ENCODE measurements at places on chromosomes 6 and 20.

DNA sequence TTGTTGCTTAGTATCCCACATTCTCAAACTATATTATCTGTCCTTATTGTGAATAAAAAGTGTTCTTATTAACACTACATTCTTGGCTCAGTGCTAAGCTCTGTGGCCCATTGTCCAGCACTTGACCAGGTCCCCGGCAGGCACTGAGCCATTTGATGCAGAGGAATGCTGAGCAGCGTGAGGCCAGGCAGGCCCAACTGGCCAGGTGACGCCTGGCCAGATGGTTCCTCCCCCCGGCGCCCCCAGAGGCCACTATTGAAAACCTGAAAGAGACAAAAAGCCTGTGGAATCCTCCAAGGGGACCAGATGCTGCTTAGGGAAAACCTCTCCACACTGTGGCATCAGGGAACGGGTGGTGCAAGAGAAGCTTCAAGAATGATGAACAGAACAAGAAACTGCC lies 597.5 kb upstream of the JAG1 start:
- no peak for DNase-seq

DNA sequence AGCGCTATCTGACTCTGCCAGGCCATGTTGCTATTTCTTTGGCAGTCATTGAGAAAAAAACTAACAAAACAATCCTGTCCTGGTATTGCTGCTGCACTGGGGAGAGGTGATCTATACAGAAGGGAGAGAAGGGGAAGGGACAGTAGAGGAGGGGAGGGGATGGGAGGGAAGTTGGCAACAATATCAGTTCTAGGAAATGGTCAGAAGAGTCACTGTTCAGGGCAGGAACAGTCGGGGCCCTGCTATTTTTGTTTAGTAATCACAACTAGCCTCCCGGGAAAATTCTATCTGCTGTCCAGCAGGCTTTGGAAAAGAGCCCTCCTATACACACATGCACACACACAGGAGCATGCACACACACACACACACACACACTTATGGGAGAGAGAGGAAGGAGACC lies 142.3 kb upstream of the CARMIL1 start:
- no peak for DNase-seq

DNA sequence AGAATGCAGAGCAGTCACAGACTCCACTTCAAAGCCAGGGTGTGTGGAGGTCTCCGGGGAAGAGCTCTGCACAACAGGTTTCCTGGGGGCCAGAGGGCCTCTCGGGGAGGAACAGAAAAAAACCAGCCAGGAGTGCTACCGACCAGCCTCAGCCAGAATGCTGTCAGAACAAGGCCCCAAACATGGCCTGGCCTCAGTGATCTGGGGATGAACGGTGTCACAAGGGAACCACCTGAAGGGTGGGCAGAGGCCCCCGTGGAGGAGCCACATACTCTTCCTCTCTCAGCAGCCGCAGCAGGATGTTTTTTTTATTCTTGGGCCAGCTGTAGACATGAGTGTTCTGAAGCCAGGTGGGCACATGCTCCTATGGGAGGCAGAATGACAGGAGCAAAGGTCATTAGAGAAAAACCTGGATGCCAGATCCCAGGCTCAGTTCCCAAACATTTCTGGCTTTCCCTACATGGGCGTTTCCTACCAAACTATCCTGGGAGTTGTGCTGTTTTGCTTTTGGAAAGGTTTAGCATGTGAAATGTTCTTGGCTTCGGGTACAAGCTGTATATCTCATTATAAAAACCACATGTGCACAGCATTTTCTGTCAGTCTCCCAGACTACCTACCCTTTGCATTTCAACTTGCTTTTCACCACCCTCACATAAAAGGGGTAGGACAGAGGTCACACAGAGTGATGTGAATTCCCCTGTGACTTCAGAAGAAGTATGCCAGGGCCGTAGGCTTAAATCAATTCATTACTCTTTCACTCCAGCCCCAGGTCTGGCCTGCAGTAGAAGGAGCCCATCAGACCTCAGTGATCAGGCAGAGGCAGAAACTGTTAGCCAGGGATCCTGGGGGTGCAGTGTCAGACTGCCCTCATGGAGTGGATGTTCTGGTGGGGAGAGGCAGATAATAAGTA lies 46.2 kb downstream of the TRAF3IP2 start:
- no peak for DNase-seq

GRCh38 chr6:89987830-89988229 lies 93.6 kb downstream of the GJA10 start:
- DNase-seq = no peak

DNA sequence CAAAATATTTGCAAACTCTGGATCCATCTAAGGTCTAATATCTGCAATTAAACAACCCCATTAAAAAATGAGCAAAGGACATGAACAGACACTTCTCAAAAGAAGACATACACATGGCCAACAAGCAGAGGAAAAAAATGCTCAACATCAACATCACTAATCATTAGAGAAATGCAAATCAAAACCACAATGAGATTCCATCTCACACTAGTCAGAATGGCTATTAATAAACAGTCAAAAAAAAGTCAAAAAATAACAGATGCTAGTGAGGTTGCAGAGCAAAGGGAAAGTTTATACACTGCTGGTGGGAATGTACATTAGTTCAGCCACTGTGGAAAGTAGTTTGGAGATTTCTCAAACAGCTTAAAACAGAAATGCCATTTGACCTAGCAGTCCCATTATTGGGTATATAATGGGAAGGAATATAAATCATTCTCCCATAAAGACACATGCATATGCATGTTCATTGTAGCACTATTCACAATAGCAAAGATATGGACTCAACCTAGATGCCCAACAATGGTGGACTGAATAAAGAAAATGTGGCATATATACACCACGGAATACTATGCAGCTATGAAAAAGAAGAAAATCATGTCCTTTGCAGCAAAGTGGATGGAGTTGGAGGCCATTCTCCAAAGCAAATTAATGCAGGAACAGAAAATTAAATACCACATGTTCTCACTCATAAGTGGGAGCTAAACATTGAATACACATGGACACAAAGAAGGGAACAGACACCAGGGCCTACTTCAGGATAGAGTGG lies 9.1 kb downstream of the ZNFX1 start:
- DNase-seq = peak; percentile 46

- peak; percentile 44 for DNase-seq
Measured at GRCh38 chr6:128208078-128208477, 307.2 kb upstream of the THEMIS start.

DNA sequence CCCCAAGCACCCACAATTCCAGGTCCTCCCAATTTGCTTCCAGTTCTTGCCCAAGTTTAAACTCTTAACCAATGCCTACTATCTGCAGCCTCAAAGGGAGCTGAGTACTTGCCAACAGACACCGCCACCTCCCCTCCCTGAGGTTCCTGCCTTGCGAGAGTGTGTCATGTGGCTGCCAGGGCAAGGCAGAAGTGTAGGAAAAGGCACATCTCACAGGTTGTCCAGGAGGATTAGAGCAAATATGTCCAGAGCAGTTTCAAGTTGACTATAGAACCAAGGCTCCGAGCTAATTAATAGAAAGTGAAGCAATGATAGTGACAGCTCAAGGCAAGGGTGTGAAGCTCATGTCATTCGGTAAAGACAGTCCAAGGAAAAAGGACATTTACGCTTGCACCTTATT lies 127.8 kb downstream of the ATXN1 start:
- DNase-seq = no peak

DNA sequence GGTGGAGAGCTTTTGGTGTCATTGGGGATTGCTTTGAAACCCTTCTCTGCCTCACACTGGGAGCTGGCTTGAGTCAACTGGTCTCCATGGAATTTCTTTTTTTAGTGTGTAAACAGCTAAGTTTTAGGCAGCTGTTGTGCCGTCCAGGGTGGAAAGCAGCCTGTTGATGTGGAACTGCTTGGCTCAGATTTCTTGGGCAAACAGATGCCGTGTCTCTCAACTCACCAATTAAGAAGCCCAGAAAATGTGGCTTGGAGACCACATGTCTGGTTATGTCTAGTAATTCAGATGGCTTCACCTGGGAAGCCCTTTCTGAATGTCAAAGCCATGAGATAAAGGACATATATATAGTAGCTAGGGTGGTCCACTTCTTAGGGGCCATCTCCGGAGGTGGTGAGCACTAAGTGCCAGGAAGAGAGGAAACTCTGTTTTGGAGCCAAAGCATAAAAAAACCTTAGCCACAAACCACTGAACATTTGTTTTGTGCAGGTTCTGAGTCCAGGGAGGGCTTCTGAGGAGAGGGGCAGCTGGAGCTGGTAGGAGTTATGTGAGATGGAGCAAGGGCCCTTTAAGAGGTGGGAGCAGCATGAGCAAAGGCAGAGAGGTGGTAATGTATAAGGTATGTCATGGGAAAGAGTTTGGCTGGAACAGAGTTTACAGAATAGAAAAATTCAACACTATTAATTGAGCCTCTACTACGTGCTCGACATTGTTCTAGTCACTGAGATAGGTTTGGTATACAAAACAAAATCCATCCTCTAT lies 31.2 kb downstream of the SRSF3 start:
- peak; percentile 86 for DNase-seq

DNA sequence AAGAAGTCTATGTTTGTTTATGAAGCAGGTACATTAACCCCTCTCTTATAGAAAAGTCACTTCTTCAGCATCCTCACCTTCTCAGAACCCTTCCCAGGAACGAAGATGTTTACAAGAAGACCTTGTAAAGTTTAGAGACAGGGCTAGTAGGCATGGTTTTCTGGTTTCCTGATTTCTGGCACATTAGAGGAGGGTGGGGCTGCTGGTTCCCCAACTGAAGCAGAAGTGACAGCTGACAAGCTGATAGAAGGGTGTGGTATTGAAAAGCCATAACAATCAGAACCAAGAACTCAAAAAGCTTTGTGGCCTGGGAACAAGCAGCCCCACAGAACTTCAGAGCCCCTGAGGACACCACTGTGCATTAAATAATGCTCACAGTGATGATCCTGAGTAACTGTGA lies 91.2 kb downstream of the RTN4IP1 start:
- DNase-seq = no peak

GRCh38 chr6:150403458-150404246 lies 34.8 kb downstream of the IYD start:
- peak; percentile 95 for DNase-seq

GRCh38 chr6:85866370-85866730 lies 223.7 kb upstream of the SYNCRIP start:
- DNase-seq = no peak

DNA sequence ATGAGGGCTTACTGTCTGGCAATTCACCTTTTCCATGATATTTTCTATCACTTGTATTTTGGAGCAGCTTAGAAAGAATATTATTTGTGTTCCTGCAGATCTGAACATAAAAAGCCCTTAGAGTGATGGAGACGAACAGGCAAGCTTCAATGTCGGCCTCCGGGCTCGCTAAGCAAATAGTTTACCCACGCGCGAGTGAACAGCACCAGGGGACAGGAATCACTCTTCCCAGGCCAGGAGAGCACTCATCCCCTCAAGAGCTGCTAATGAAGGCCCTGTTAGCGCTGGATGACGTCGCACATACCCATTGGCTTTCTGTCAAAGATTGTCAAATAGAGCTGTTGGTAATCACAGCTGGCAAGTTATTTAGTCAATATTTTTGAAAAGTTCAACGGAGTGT lies 395.7 kb downstream of the ZFAND3 start:
- DNase-seq = no peak

- peak; percentile 14 for DNase-seq
Measured at GRCh38 chr6:5287966-5288297, 26.6 kb downstream of the FARS2 start.

DNA sequence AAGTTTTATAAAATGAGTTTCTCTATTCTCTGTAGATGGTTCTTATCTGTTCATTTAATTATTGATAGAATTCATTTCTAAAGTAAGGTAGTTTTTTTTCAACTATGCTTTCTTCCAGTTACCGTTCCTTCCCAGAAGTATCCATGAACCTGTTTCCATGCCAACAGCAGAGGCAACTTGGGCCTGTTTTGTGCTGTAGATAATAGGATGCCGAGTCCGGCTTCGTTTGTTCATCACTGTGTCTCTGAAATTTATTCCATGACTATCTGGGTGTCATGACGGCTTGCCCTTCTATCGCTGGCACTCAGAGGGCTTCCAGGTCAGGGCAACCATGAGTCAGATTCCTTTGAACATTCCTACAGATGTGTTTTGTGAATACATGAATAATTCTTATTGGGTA lies 190.4 kb downstream of the SYNDIG1 start:
- no peak for DNase-seq

GRCh38 chr6:34148631-34149451 lies 3.0 kb upstream of the GRM4 start:
- no peak for DNase-seq

GRCh38 chr6:74166849-74167248 lies 470.8 kb downstream of the CD109 start:
- DNase-seq = no peak

DNA sequence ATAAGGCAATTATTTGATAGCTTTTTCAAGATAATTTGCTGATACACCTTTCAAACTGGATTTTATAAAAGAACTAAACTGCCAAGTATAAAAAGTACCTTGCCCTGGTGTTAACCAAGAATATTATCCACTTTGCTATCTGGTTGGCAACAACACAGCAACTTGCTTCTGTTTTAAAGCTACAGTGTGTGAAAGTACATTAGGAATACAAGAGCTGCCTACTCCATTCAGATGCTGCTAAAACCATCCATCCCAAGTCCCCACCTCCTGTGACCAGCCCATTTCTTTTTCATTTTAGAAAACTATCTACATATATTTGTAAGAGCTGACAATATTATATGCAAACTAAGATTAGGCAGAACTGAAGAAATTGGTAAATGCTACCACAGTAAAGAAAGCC lies 12.8 kb downstream of the CLDN20 start:
- DNase-seq = no peak

All from astrocyte of the spinal cord (primary cell).